ENCODE measurements at places on chromosomes 5 and 9.

- DNase-seq, result no peak
These were observed 116.8 kb downstream of the ADAMTS6 start for GRCh38 chr5:65364907-65365306.

- no peak for DNase-seq
These were observed 342.7 kb upstream of the RFX3 start for GRCh38 chr9:3868466-3868865.

DNA sequence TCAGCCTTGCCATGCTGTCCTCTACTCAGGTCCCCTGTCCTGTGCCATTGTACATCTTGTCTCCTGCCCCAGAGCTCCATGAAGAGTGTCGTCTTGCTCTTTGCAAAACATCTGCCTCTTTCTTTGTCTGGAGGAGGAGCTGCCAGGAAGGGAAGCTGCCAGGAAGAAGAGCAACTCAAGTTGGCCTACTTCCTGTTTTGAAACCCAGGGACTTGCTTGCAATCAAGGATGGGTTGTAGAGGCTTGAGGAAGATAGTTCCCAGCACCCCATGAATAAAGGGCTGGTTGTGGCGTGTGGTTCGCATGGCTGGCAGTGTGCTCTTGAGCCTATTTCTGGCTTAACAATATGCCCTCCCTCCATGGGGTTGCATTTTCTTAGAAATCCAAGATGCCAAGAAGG, 53.0 kb upstream of the CPEB4 start:
- no peak for DNase-seq

- DNase-seq, result no peak
These were observed 482.0 kb downstream of the DMRT2 start for GRCh38 chr9:1532171-1532570.

- DNase-seq, result no peak
These were observed 349.8 kb downstream of the ARHGEF28 start for GRCh38 chr5:73975845-73976244.

DNA sequence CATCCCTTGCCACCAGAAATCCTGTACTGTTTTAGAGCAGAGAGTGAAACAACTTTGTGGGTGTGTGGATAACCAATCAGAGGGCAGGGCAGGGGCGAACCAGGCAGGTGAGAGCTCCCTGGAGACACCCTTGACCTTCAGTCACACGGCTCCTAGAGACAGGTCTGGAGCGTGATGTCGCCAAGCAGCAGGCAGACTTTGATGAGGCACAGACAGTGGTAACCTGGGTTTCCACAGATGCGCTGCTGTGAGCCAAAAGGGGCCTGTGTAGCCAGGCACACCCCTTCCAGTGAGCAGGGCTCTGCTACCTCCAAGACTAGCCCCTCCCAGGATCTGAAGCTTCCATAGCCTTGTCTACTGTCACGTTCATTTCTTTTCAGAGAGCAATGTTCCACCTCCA, 317.8 kb upstream of the ADCY2 start:
- no peak for DNase-seq

- no peak for DNase-seq
These were observed 145.4 kb upstream of the IER5L start for GRCh38 chr9:129323376-129323998.

DNA sequence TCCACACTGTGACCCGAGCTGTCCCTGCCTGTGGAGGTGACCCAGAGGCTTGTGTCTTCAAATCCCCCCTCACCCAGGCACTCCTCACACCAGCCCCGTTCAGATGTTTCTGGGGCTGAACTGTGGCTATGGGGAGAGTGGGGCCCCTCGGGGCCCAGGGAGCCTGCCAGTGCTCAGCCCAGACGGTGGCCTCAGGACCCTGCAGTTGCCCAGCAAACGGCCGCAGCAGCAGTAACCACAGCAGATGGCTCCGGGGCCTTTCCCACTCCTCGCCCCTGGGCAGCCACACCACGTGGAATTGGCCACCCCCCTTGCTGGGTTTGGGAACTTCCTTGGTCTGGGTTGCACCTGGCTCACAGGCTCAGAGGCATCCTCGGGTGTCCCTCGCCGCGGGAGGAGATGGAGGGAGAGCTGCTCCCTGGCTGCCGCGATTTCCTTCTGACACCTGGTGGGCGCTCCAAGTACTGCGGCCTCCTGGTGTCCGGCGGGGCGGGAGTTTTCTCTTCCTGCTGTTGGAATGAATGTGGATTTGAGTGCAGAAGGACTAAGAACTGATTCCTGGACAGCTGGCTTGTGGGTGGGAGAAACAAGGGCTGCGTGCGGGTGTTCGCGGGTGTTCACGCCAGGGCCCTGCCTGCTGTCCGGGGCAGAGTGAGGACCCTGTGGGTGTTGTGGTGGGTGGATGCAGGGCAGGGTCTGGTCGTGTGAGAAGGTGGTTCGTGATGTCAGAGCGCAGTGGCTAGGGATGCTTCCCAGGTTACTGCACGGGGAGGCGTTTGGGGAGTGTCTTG, 97.5 kb downstream of the COL5A1 start:
- DNase-seq, result peak; percentile 59

GRCh38 chr9:26657958-26658357, 234.6 kb downstream of the CAAP1 start:
- no peak for DNase-seq

- no peak for DNase-seq
These were observed 77.8 kb downstream of the MVB12B start for GRCh38 chr9:126404459-126404858.

- no peak for DNase-seq
These were observed 241.4 kb downstream of the ARHGAP26 start for GRCh38 chr5:143011585-143011984.

GRCh38 chr9:126985870-126986498, 71.4 kb downstream of the RALGPS1 start:
- peak; percentile 70 for DNase-seq

- no peak for DNase-seq
These were observed 184.3 kb downstream of the TSSK1B start for GRCh38 chr5:113250341-113250953.

DNA sequence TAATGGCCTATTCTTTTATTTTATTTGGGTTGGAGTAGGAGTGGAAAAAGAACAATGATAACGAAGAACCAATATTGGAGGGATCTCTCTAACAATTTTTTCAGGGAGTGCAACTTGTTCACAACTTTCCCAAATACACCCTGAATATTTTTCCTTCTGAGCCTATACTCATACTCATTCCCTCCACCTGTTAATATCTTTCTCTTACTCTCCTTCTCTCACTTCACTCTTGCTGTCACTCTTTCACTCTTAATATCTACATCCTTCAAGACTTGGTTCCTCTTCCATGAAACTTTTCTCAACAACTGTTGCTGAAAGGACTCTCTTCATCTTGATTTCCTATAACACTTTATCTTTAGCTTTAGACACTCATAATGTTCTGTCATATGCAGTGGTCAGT, 39.0 kb upstream of the MYOT start:
- DNase-seq, result no peak

GRCh38 chr9:111405701-111406100, 75.7 kb upstream of the OR2K2 start:
- DNase-seq, result no peak

GRCh38 chr5:139022528-139022927, 147.4 kb upstream of the LRRTM2 start:
- no peak for DNase-seq

- DNase-seq, result no peak
These were observed 18.7 kb downstream of the LCP2 start for GRCh38 chr5:170278611-170279458.

DNA sequence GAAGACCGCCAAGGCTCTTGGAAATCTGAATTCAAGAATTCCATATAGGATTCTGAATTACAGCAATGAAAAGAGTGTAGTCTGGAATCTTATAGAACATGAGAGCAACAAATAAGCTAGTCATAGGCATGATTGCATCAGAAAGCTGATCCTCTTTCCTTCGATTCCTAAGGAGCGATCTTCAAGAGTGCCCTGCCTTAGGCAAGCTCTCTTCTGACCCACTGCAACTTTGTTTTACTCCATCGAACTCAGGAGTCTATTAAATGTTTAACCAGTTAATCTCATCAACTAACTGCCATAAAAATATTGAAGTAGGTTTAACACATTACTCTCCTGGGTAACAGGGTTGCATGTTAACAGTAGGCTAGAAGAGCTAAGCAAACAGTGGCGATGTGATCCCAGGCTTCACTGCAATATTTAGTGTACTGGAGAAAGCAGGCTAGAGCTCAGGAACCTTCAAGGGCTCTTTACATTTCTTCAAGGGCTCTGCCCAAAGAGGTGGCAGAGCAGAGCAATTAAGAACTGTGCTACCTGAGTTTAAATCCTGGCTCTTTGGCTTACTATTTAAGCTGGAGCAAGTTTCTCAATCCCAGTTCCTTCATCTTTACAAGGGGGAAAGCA, 146.3 kb downstream of the RORB start:
- no peak for DNase-seq

DNA sequence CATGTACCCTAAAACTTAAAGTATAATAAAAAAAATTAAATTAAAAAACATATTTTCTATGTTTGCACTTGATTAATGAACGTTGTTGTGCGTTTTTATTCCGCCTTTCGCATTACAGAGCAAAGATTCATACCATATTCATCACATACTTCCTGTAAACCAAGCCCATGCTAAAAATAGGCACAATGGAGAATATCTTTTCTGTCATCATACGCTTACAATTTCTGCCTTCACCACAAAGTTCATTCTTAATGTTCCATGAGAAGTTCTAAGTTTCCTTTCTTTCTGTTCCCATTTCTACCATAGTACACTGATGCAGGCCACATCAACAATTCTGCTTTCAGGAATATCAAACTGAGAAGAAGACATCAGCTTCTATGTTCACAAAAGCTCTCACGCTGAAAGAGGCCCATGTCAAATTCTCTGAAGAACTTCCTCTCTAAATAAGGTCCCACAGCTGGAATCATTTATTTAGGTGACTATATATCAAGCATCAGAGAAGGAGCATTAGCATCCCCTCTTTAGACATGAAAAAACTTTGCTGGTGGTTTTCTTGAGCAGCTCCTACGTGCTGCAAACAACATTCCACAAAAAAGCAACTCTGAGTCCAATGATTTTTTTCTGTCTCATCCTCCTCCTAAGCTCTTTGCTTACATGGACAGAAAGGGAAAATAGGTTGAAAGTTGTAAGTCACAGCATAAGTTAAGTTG, 456.4 kb downstream of the CDH10 start:
- no peak for DNase-seq

DNA sequence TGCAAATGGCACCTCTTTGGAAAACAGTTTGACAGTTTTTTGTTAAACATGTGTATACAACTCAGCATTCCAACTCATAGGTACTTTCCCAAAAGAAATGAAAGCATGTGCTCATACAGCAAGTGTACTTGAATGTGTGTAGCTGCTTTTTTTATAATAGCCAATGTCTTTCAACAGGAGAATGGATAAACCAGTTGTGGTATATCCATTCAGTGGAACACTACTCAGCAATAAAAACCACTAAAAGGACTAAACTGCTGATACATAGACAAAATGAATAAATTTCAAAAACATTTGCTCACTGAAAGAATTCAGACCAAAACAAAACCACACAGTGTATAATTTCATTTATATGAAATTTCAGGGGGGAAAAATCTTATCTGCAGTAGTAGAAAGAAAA, 267.3 kb downstream of the NR2F1-AS1 start:
- no peak for DNase-seq

DNA sequence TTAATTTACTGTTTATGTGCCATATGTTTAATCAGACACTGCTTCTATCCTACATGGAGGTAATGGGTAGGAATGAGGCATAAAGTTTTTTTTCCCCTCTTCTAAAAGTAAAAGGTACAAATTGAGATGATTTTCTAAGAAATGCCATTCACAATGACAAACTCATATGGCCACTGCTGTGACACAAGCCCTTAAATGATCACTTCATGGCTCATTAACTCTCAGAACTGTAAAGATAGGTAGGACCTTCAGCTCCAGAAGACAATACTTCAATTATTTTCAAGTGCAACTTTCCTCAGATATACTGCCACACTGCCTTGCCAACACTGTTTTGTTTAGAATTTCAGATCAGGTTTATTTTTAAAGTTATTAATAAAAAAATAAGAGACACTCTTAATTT, 362.9 kb upstream of the ZNF608 start:
- DNase-seq, result no peak

- DNase-seq, result no peak
These were observed 48.2 kb upstream of the JAK2 start for GRCh38 chr9:4936823-4937222.

GRCh38 chr9:136403538-136403914, 3.6 kb upstream of the SNAPC4 start:
- DNase-seq, result no peak

- DNase-seq, result no peak
These were observed 123.5 kb downstream of the SLC24A2 start for GRCh38 chr9:19665146-19665863.

- DNase-seq, result no peak
These were observed 31.1 kb upstream of the CPLX2 start for GRCh38 chr5:175840050-175840841.

DNA sequence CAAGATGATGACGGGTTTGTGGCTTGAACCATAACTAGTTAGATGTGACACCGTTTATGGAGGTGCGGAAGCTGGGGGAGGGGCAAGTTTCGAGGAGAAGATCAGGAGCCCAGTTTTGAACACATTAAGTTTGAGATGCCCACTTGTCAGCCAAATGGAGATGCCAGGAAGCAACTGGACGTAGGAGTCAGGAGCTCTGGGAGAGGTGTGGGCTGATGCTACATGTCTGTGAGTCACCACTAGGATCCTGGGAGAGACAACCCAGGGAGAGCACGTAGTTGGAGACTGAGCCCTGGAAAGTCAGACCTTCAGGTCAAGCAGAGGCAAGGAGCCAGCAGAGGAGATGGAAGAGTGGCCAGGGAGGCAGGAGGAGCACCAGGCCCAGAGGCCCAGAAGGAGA, 48.8 kb upstream of the SLC25A51 start:
- no peak for DNase-seq

DNA sequence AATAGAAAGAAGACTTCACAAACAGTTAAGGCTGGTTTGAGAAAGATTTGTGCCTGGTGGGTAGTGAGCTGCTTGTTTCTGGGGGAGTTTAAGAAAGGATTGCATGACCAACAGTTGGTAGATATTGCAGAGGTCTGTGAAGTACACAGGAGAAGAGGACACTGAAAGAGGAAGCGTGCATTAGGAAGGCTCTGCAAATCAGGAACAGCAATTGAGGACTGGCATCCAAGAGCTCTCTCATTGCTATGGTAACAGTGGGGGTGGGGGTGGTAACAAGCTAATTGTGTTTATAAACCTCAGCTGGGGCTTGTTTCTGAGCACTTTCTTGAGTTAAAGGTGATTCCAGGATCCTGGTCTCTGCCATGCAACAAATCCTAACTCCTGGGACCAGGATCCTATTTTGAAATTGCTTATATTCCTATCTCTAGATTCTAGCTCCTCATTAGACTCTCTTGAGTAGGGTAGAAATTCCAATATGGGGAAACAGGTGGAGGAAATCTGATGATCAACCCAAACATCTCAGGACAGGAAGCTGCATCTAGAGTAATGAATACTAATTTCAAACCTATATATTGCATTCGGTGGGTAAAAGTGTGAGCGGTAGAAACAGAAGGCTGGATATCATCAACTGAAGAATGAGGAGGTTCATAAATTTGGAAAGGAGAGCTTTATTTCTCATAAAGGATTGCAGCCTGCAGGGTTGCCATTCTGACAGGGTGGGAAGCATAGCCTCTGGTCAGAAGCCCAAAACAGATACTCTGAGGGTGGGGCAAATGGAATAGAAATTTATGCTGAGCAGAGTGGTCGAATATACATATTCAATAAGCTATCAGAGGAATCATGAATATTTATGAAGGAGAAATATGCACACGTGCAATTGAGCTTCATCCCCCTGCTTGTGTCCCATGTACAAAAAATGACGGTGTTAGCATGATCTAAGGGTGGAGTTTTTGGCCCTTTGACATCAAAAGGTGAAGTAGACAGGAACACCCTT, 79.4 kb downstream of the PTTG1 start:
- DNase-seq, result no peak

Data from Calu3 (cell line).